ENCODE measurements at places on chromosomes 3 and 15. TPM values are rescaled to one million over a fixed set of nuclear protein-coding genes. Genes with fewer than 3 reads are reported as not detected.

Gene TRPM1
- not detected for total RNA-seq

Gene RBM5
- 169 TPM for total RNA-seq

Gene GPR156
- not detected for total RNA-seq

DNA sequence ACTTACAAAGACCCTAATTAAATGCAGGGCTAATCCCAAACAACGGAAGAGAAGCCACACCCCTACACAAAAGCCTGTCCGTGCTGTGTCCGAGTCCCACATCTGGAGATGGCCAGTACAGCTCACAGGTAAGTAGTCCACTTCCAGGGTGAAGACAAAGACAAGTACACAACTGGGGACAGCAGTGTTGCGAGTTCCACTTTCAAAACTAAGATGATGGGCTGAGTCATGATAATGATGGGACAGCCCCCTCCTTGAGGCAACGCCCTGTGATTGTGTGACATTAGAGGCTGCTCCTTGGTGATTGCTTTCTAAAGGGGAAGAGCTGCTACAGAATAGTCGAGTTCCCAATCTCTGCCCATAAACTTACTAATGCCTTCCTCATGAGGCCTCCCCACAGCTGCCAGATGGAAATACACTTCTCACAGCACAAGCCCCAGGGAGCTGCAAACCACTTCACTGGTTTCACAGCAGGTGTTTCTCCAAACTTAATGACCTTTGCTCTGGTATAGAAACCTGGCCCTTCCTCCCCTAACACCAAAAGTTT, 27.6 kb downstream of the RFT1 start:
- peaks cover 61% of the 10 kb centered on the region for H3K4me1 ChIP-seq
- peak overlapping the region; percentile 95 for H3K27ac ChIP-seq
- peaks cover 48% of the 10 kb centered on the region for H3K36me3 ChIP-seq
- peak overlapping the region; percentile 63 for H3K4me3 ChIP-seq

DNA sequence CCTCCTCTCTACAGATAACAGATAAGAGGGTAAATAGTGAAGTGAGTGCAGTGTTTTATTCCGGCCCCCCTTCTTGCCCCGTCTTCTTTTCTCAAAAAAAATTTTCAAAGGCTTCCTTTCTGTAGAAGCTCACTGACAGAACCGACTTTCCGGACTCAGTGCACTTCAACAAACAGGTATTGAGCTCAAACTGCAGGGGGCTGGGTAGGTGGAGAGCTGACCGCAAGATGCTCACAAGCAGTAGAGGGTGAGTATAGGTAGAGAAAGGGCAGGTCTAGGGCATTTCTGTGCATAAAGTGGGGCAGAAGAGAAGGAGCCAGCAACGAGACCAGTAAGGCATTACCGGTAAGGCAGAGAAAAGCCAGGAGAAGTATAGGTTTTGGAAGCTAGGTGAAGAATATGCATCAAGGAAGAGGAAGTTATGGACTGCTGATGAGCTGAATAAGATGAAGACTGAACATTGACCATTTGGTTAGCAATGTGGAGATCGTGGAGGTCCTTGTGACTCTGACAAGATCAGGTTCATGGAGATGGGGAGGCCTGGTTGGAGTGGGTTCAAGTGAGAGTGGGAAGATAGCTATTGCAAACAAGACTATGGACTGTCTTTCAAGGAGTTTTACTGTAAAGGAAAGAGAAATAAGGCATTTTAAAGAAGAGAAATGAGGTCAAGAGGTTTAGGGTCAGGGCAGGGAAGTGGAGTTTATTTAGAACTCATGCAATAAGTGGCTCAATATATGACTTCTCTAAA, 97.4 kb downstream of the ST6GAL1 start:
- peaks cover 80% of the 10 kb centered on the region for H3K4me1 ChIP-seq
- peaks cover 59% of the 10 kb centered on the region for H3K36me3 ChIP-seq
- DNase-seq: peak; percentile 66
- no peaks in the 10 kb centered on the region for H3K27me3 ChIP-seq

GRCh38 chr15:82789491-82789890, 16.4 kb downstream of the FSD2 start:
- no peaks in the 10 kb centered on the region for H3K36me3 ChIP-seq
- no peak overlapping the region for H3K27ac ChIP-seq
- peaks cover 26% of the 10 kb centered on the region for H3K27me3 ChIP-seq

- H3K27ac ChIP-seq: peak overlapping the region; percentile 65
- DNase-seq: peak; percentile 24
- peaks cover 39% of the 10 kb centered on the region for H3K36me3 ChIP-seq
These were observed 1.1 kb downstream of the ITPR1 start for GRCh38 chr3:4493941-4494894.

- peaks cover 55% of the 10 kb centered on the region for H3K36me3 ChIP-seq
- H3K4me1 ChIP-seq: no peaks in the 10 kb centered on the region
- no peaks in the 10 kb centered on the region for H3K27me3 ChIP-seq
- no peak overlapping the region for H3K27ac ChIP-seq
- DNase-seq: no peak
- no peak overlapping the region for H3K4me3 ChIP-seq
These were observed 43.4 kb downstream of the GOLGA6A start for GRCh38 chr15:74038707-74039655.

- DNase-seq: no peak
- H3K36me3 ChIP-seq: no peaks in the 10 kb centered on the region
- H3K27ac ChIP-seq: no peak overlapping the region
These were observed 35.0 kb upstream of the ABHD17C start for GRCh38 chr15:80660119-80660518.

GRCh38 chr3:25830373-25831280, 40.7 kb downstream of the OXSM start:
- H3K36me3 ChIP-seq: no peaks in the 10 kb centered on the region
- no peak for DNase-seq
- H3K4me3 ChIP-seq: no peak overlapping the region
- H3K4me1 ChIP-seq: peaks cover 10% of the 10 kb centered on the region
- H3K27ac ChIP-seq: no peak overlapping the region
- H3K27me3 ChIP-seq: peaks cover 5% of the 10 kb centered on the region
